ENCODE measurements at places on chromosomes 7 and 10.

- DNase-seq = no peak
Observed at GRCh38 chr7:2687881-2688318, at the start of gene AMZ1. AMZ1 (plus strand) TSS chr7:2688202; CDS start chr7:2700452, 12,250 bp downstream.

GRCh38 chr10:116146372-116147140 is 126.5 kb downstream of the GFRA1 start:
- no peak for DNase-seq

GRCh38 chr7:1514995-1515401 is 10.8 kb upstream of the INTS1 start:
- no peak for DNase-seq

DNA sequence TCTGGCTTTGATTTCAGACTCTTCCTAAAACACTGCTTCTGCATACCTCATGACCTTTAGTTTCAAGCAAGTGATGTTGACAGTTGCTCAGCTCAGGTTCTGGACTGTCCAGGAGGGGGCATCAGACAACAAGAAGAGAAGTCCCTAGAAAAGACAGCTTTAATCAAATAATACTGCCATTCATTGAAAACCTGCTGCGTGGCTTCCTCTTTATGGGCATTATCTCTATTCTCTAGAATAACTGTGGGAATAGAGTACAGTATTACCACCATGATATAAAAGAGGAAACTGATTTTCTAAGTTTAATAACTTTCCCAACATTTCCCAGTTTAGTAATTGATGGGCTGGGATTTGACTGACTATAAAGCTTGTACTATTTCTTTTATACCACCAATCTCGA is 170.4 kb downstream of the SNX13 start:
- DNase-seq = peak; percentile 61

DNA sequence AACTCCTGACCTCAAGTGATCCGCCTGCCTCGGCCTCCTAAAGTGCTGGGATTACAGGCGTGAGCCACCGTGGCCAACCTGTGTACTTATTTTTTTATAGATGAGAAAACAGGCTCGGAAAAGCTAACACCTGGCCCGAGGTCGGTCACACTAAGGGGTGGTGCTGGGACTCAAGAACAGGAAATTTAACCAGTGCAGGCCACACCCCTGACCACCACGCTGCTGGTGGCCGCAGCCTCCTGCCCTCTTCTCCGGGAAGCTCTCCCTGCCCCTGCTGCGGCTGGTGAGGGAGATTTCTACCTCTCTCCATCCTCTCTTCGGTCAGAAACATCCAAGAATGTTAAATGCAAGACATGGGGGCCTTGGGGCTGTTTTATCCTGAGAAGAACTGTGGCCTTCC is 63.2 kb downstream of the TNRC18 start:
- no peak for DNase-seq
